Heart right ventricle (tissue), 16 donors: ENCODE measurements at places on chromosomes 12 and 14.

- DNase-seq: peak; percentile 71
These were observed 764 bp downstream of the DYNLL1 start for GRCh38 chr12:120496413-120497340.

GRCh38 chr14:20659813-20660395 is 18.4 kb upstream of the OR6S1 start:
- DNase-seq: no peak

DNA sequence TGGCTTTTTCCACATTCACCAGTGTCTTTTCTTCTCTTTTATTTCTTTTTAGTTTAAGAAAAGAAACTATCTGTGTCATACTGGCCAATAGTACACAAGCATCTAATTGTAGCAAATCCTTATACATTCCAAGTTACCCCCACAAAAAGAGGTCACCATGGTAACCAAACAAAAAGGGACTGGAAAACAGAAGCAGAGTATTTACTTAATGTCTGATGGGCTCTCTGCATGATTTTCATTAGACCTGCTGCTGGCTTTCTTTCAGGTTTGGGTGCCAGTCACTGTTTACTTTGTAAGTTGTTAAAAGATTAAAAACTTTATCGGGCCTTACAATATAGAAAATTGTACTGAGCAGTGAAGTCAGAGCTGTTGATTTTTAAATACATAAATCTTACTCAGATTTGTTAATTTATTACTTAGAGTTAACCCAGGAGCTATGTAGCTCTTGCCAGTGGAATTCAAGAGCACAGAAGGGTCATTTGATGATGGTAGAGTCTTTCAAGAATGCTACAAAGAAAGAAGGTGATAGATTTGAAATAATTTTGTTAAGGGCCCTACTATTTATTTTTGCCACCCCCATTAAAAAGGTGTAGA is 123.9 kb downstream of the BRMS1L start:
- DNase-seq: no peak

DNA sequence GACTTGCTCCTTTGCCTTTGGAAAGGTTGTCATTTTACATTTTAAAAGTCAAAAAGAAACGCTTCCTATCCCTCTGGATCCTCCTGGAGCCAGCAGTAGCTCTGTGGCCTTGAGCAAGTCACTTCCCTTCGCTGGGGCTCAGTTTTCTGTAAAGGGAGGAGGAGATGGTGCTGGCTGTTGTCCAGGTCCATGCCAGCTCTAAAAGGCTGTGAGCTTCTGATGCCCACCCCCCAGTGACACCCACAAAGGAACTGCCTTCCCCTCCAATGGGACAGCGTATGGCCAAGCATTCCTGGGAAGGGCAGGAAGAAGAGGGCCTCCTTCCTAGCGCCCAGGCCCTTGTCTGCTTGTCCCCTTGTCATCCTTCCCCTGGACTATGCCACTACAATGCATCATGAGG is 81.5 kb downstream of the NTF3 start:
- DNase-seq: no peak
